ENCODE measurements at places on chromosomes 4 and X.

GRCh38 chrX:55783723-55784122, 66.2 kb downstream of the RRAGB start:
- no peak for DNase-seq

DNA sequence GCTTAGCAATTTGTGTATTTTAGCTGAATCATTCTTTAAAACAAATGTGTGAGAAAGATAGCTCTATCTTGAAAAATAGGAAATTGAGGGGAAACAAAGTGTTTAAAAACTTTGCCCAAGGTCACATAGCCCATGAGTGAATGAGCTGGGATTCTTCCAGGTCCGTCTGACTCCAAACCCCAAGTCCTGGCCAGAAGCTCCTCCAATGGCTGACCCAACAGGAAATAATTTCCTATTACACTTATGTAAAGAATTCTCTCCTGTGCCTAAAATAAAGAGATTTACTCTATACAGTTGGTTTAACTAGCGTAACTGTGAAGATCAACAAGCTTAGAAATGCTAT, 287.6 kb downstream of the ARHGAP24 start:
- no peak for DNase-seq

GRCh38 chr4:112343330-112344080, 46.3 kb downstream of the ALPK1 start:
- DNase-seq: no peak

GRCh38 chr4:122458625-122459024, 2.1 kb upstream of the IL2 start:
- peak; percentile 3 for DNase-seq

DNA sequence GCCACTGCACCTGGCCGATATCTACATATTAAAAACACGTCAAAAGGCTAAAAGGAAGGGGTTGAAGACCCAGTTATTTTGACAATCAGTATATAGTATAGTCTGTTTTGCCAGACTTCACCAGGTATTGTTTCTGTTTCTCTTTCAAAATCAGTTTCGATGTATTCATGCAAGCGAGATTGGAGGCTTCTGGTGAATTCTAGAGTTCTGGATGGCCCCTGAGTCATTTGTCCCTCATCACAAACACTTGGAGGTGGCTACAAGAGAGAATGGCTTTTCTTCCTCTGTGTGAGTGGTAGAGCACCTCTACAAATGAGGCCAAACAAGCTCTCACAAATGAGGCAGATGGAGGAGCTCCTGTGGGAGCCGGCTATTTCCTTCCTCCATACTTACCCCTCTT, 68.6 kb upstream of the ADGRG2 start:
- DNase-seq: no peak

DNA sequence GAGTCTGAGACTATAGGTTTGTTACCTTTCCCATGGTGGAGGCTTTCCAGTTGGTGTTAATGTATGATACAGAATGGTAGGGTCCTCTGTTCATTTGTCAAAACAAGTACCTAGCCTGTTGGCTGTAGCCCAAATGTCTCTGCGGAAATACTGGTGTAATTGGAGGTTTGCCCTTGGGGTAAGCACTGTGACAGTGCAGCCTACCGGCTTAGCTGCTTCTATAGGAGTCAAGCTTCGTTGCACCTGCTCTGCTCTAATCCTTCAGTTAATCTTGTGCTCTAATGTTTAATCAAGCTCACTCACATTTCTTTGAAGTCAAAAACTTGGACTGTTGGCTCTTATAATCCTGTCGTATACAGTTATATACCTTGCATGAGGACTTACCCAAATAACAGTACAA, 203.4 kb downstream of the CCNG2 start:
- DNase-seq: no peak

DNA sequence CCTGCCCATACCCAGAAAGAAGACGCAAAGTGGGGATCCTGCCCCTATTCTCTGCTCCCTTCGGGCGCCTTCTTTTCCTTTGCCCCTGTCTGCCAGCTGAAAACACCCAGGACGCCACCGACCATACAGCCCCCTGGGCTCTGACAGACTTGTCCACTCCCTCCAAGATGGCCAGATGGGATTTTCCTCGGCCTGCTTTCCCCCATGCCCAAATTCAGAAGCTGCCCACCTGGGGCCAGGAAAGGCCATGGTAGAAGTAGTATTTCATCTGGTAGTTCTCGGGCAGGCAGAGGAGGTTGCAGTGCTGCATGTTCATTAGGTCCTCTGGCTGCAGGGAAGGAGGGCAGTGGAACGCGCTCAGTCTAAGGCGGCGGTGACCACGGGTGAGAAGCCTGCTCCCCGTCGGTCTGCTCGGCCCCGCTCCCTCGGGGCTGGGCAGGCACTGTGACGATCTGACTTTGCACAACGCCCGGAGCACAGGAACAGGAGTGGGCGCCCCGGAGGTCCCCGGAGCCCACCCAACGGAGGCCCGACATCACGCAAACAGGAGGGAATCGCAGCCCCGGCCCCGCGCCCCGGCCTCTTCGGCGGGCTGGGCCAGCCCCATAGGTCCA, 582 bp downstream of the NAA10 start:
- peak; percentile 28 for DNase-seq

DNA sequence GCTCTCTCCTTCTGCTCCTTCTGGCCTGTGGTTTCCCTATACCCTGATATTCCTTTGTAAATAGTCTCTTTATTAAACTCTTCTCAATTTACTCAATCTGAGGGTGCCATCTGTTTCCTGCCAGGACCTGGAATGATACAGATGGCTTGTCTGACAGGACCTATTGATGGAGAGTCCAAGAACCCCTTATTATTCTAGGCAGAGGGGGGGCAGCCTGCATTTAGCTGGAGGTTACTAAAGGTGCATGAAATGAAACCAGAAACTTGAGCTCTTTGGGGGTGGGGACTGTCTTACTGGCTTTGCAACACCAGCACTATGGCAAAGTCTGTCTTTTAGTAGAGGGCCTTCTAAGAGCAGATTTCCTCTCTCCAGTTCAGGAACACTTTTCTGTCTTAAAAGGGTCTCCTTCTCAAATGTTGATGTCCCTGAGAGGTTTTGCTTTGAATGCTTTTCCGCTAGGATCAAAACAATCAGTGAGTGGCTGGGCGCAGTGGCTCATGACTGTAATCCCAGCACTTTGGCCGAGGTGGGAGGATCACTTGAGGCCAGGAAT, 162.5 kb upstream of the MED14 start:
- DNase-seq: no peak

GRCh38 chrX:69150281-69150960, 14.8 kb downstream of the PJA1 start:
- DNase-seq: no peak

- no peak for DNase-seq
Observed at GRCh38 chr4:80183250-80184052, 13.9 kb upstream of the PRDM8 start.

DNA sequence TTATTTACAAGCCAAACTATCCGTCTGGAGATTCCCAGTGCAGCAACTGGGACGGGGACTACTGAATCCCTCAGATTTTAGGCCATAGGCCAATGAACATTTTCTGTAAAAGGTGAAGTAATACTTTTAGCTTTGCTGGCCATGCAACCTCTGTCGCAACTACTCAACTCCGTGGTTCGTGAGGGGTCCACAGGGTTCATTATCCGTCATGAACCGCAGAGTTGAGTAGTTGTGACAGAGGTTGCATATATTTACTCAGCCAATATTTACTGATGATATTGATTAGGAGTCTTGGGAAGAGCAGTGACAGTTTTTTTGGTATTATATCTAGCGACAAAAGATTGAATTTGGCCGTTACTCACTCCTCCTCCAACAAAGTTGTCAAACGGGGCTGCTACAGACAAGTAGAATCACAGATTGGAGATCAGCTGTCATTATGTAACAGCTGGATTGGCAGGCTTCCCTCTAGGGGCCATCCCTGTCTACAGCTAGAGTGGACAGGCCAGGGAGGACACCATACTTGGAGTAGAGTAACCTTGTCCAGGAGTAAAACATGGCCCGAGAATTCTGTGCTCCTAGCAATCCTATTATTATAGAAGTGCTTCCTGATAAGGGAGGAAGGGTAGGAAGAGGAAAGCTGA, 37.2 kb upstream of the CD38 start:
- DNase-seq: no peak

GRCh38 chr4:70508801-70509200, 9.6 kb upstream of the AMTN start:
- no peak for DNase-seq

DNA sequence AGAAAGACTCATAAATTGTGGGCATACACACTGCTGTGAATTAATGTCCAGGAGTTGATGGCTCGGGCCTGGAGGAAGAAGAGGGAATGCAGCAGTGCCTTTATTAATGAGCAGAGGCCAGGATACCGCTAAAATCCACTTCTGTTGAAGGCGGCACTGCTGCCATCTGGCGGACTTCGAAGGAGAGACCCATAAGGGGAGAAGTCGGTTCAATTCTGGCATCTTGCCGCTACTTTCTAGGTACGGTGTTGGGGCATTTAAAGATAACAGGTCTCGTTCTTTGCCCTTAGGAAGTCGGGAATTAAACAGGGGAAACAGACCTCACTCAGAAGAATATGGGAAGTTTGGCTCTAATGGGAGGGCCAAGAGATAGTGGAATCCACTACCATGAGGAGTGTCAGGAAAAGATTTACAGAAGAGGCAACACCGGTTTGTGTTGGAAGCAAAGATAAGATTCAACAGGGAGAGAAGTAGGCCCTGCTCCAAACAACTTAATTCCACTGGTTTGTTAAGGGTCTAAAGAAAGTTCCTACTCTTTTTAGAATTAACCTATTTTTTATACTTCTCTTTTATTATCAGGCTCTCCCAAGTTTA, 133.6 kb upstream of the GIMD1 start:
- peak; percentile 50 for DNase-seq

- DNase-seq: no peak
Observed at GRCh38 chrX:153593811-153594500, 5.0 kb downstream of the CCNQ start.

GRCh38 chrX:14026121-14026520, 3.6 kb downstream of the GEMIN8 start:
- no peak for DNase-seq

DNA sequence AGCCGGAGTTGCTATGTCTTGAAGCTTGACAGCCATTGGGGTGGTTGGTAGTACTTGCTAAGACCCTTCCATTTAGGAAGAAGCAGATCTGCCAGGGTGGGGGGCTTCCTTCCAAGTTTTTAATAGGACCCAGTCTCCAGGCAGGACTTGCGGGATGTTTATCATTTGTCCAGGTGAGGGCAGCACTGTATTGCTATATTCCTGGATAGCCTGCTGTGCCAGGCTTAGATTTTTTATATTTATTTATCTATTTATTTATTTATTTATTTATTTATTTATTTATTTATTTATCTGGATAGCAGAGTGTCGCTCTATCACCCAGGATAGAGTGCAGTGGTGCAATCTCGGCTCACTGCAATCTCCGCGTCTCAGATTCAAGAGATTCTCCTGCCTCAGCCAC, 87.4 kb upstream of the CT45A1 start:
- no peak for DNase-seq

- no peak for DNase-seq
Observed at GRCh38 chrX:150163221-150163930, 199.7 kb upstream of the MAMLD1 start.

DNA sequence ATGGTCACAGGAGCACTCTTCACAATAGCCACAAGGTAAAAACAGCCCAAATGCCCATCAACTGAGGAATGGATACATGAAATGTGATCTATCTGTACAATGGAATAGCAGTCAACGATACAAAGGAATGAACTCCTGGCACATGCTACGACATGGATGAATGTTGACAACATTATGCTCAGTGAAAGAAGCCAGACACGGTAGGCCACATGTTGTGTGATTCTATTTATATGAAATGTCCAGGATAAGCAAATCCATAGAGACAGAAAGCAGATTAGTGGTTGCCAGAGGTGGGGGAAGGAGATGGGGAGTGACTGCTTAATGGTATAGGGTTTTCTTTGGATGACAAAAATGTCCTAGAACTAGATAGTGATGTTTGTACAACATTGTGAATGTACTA, 58.7 kb upstream of the GPM6B start:
- DNase-seq: no peak

All from erythroblast (primary cell).